PC-3 (cell line): ENCODE measurements at places on chromosomes 5 and 9. TPM values are rescaled to one million over a fixed set of nuclear protein-coding genes. Genes with fewer than 3 reads are reported as not detected.

GRCh38 chr9:111992523-111992922, 95.9 kb downstream of the UGCG start:
- peak; percentile 79 for DNase-seq
- no peak overlapping the region for H3K27ac ChIP-seq
- H3K27me3 ChIP-seq: no peaks in the 10 kb centered on the region

DNA sequence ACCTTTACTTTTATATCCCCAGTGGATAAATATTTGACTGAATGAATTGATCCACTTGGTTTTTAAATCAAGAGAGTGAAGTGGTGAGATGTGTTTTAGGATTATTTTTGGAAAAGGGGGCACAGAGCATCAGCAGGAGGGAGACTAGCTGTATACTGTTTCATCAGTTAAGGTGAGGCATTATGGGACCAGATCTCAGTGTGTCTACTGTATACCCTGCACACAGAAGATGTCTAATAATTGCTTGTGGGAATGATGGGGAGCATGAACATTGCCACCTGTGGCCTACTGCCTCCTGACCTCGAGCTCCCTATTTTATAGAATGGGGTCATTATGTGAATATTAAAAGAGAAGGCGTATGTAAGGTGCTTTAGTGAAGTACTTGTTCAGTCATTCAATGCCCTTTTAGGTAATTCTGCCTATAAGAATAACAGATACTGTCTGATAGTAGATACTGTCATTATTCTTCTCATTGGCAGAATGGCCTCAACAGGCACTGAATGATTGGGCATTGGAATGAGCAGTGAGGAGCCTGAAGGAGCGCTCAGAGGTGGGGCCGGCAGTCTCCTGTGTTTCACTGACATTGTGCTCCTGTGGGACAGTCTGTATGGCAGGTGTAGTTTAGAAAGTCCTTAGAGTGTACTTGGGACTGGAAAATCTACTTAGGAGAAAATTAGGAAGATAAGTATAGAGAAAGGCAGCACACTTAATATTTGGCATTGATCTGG, 47.4 kb upstream of the FAM120AOS start:
- no peaks in the 10 kb centered on the region for H3K27me3 ChIP-seq
- peaks cover 15% of the 10 kb centered on the region for H3K36me3 ChIP-seq
- no peaks in the 10 kb centered on the region for H3K4me1 ChIP-seq
- H3K27ac ChIP-seq: no peak overlapping the region

GRCh38 chr9:97615439-97616072, 17.6 kb downstream of the TSTD2 start:
- DNase-seq: peak; percentile 72
- no peaks in the 10 kb centered on the region for H3K27me3 ChIP-seq
- no peak overlapping the region for H3K27ac ChIP-seq

DNA sequence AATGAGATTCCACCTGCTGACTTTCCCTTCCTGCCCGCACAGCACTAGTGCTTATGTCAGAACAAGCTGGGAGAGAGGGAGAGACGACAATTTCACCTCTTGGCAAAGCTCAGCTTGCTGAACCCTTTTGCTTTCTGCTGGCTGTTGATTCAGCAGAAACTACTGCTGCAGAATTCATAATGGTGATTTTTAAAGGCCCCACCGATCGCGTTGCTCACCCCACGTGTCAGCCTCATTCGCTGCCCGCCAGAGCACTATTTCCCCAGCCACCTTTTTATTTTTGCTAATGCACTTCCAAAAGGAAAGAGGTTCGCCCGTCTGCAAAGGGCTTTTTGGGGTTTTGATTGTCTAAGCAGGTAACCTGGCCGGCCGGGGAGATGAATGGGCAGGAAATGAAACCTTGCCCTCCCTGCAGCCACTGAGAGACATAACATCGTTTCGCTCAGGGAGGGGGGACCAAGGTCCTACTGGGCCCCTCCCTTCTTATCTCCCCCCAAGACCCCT, 1.3 kb downstream of the PPP2R2B start:
- no peaks in the 10 kb centered on the region for H3K36me3 ChIP-seq
- peaks cover 46% of the 10 kb centered on the region for H3K27me3 ChIP-seq
- no peak overlapping the region for H3K27ac ChIP-seq
- DNase-seq: no peak
- H3K4me1 ChIP-seq: no peaks in the 10 kb centered on the region

DNA sequence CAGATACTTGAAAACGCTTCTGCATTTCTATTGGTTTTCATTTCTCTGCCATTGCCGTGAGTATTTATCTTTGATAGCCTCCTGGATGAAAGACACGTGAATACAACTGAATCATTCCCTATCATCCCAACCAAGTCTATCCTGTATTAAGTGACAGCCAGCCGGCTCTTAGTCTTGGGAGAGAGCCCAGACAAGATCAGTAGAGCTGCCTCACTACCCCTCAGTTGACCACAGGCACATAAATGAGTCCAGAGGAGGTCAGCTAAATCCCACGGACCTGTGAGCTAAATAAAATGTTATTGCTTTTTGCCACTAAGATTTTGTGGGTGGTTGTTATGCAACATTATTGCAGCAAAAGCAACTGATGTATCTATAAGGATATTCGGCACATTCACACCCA, 639.0 kb upstream of the ACO1 start:
- no peaks in the 10 kb centered on the region for H3K4me1 ChIP-seq
- DNase-seq: no peak
- H3K27ac ChIP-seq: no peak overlapping the region
- H3K27me3 ChIP-seq: no peaks in the 10 kb centered on the region; the same call in 1 of the 2 replicates
- H3K4me3 ChIP-seq: no peak overlapping the region

MLANA gene
- not detected in 2 replicates for total RNA-seq

PCDHA1 gene
- not detected in 2 replicates for total RNA-seq

DNA sequence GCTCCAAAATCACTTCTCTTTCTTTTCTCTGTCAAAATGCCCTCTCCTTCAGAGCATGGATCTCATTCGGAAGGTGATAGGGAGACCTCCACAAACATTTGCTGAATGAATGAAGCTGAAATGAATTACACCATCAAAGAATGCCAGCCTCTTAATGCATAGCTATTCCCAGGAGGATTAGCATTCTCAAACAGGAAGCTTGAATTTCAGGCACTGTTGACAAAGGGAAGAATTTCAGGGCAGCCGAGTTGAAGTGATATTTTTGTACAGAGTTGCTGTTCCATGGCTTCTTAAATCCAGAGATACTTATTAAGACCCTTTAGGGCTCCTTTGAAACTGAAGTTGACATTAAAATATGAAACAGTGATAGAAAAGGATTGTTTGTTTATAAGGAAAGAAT, 18.8 kb downstream of the HBEGF start:
- DNase-seq: peak; percentile 45
- H3K36me3 ChIP-seq: peaks cover 3% of the 10 kb centered on the region; the same call in 1 of the 2 replicates
- H3K4me1 ChIP-seq: peaks cover 35% of the 10 kb centered on the region
- no peaks in the 10 kb centered on the region for H3K27me3 ChIP-seq
- H3K27ac ChIP-seq: no peak overlapping the region
- no peak overlapping the region for H3K4me3 ChIP-seq

WDR38 gene
- total RNA-seq: not detected in 2 replicates

ZDHHC11 gene
- total RNA-seq: 21.5 and 26.0 TPM in 2 replicates

DNA sequence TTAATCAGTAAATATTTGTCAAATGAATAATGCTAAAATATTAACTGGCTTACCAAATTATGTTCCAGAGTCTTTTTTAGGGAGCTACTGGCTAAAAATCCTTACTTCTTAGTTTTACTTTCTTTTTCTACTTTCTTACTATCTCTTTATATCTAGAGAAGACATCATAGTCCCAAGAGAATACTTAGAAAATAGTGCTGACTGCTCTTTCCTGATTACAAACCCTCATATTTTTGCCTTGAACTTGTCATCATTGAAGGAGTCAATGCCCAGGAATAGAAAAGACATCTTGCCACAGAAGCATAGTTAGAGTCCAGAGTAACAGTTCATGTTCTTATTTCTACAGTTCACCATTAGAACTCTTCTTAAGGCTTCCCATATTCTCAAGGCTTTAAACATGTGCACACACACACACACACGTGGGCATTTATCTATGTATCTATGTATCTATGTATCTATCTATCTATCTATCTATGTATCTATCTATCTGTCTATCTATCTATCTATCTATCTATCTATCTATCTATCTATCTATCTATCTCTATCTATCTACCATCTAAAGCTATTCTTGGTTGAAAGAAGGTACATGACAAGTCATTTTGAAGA, 654.3 kb downstream of the ANXA1 start:
- no peaks in the 10 kb centered on the region for H3K27me3 ChIP-seq
- H3K4me1 ChIP-seq: no peaks in the 10 kb centered on the region
- H3K36me3 ChIP-seq: no peaks in the 10 kb centered on the region
- no peak overlapping the region for H3K27ac ChIP-seq
- H3K4me3 ChIP-seq: no peak overlapping the region
